ENCODE measurements at places on chromosomes 5 and 9.

DNA sequence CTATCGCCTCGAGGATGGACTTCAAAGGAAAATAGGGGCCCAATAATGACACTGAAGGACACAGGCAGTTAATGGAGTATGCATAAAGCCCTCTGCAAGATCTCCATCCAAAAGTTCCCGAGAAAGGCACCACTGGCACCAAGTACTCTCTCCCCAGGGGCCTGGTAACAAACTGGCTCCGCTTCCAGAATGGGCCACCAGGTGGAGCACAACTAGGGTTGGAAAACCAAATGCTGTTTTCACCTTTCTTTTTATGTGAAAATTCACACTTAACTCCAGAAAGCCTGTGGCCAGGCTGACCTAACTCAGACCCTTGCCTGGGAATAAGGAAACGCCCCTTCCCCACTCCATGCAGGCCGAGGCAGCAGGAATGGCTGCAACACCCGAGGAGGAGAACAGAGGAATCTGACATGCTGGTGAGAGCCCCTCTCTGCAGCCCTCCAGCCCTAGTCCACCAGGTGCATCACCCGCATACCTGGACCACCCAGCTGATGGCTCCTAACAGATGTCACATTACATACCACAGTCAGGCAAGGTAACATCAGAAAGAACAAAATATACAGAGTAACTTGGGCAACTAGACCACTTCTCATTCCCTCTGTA lies 42.8 kb downstream of the CAMSAP1 start:
- no peak for DNase-seq

GRCh38 chr5:24385070-24385469 lies 259.7 kb downstream of the CDH10 start:
- no peak for DNase-seq

- DNase-seq: no peak
Observed at GRCh38 chr5:85823462-85824426, 794.0 kb upstream of the COX7C start.

GRCh38 chr9:15308511-15308910 lies 1.5 kb upstream of the TTC39B start:
- DNase-seq: peak; percentile 42

DNA sequence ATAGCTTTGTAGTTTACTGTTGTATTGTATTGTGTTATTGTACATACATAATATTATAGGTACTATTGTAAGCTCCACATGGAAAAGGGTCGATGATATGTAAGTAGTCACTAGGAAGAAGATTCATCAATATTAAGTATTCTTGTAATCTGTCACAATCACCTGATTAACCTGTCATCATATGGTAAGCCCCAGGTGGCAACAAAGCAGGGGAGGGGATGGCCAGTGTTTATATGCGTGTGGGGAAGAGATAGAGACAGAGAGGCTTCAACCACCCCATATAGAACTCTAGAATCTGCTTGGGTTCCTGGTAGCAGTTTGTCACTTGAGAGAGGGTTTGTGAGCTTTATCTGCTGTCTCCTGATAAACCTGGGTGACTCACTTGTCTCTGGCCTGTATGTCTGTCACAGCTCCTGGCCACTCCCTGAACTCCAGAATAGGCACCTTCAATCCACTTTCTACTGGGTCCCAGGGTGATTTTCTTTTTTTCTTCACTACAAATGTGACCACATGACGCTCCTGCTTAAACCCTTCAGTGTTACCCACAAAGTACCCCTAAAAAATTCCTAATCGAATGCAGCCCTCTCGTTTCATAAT lies 48.9 kb upstream of the CPEB4 start:
- no peak for DNase-seq

- DNase-seq: no peak
Observed at GRCh38 chr5:132493241-132493640, 2.7 kb upstream of the IRF1 start.

GRCh38 chr5:39355324-39355723 lies 9.0 kb downstream of the C9 start:
- no peak for DNase-seq

DNA sequence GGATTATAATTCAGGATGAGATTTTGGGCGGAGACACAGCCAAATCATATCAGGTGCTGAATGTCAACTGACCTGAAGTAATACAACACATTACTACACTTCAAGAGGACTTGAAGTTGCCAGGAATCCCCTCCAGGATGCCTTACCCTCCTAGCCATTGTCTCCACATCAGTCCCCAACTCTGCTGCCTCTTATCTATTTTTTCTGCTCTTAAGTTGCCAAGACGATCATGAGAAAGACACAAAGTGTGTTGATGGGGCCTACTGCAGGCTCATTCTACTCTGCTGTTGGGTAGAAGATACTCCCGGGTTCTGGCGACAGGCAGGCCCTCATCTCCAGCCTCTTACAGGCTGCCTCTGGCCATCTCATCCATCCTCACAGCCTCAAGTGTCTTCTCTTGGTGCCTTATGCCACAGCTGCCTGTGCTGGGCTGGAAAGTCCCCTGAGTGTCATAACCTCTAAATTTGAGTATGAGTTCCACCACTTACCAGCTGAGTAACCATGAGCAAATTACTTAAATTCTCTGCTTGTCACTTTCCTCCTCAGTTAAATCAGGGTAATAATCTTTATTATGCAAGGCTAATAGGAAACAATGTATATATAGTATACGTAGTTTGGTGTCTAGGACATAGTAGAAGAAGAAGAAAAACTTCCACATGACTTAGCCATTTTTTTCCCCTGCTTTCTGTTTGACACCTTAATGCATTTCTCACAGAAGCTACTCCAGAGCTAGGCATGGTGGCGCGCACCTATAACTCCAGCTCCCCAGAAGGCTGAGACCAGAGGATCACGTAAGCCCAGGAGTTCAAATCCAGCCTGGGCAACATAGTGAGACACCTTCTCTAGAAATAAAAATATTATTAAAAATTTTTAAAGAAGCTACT lies 73.0 kb upstream of the SNX2 start:
- no peak for DNase-seq

DNA sequence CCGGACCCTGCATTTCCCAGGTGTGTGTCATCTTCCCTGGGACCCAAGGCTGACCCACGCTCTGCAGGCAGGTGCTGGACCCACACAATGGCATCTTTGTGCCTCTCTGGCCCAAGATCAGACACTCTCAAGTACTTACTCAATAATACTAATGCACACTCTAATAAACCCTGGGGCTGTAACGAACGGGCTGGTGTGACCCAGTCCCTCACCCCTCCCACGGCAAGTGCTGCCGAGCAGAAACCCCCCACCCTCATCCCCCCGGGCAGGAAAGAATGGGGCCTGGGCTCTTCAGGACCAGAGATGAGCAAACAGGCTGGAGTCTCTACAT lies 1.1 kb upstream of the OBP2B start:
- no peak for DNase-seq

DNA sequence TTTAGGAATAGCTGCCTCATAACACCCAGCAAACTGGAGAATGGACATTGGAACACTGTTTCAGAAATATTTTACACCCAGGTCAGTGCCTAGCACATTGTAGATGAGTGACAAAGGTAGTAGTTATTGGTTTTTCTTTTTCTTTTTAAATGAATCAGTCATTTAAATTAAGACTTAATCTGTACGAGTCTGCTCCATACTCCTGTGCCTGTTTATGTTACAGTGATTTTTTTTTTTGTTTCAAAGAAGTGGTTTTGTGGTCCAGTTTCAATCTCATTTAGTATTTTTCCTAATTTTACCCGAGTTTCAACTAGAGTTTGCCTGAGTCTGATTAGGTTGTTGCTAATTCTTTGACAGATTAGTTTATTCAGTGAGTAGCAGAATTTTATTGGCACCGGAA lies 16.2 kb downstream of the LMNB1 start:
- no peak for DNase-seq

DNA sequence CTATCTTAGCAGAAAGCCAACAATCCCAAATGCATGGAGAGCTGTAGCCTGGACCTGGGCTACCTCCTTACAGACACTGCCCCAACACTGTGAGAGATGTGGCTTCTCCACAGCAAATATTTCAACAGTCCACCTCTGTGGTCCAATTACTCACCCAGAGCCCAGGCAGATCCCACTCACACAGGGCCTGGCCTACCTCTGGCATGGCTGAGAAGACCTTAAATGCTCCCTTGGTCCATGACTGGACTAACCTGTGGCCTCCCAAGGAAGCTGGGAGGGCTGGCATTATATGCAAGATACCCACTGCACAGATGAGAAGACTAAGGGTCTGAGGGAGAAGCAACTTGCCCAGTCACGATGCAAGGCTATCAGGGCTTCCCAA lies 22.8 kb upstream of the SLC25A51 start:
- no peak for DNase-seq

DNA sequence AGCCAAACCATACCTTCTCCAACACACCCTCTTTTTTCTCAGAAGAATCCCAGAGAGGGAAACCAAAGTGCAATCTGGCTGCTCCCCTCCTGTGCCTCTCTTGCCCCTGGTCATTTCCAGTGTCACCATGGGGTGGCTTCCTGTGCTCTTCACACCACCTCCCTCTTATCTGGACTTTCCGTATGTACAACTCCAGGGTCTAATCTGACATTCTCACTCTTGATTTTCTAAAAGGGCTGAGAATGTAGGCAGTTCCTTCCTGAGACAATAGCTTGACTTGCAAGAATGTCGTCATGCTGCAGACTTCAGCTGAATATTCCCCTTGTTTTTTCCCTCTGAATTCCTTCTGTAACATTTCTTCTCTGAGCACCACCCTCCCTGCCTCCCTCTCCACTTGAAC lies 110.2 kb downstream of the FBXL7 start:
- no peak for DNase-seq

- DNase-seq: no peak
Observed at GRCh38 chr9:92424340-92424739, at the start of gene OMD. Gene OMD (minus strand): TSS chr9:92424471. CDS start chr9:92417558, 6,913 bp downstream.

DNA sequence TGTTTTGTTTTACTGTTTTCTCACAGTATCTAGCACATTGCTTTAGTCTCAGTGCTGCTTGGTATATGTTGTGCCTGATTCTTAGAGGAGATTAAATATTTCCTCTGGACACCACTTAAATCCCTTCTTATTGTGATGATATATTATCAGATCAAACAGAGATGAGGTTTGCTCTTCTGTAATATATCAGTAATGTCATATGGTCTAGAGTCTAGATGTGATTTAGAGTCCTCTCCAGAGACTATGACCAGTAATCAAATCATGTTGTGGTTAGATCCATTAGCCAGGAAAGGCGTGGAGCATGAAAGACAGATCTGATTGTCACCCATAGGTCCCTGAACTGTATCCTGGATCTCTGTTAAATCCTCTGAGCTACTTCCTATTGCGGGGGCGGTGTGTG lies 24.4 kb downstream of the CAMK4 start:
- DNase-seq: no peak

DNA sequence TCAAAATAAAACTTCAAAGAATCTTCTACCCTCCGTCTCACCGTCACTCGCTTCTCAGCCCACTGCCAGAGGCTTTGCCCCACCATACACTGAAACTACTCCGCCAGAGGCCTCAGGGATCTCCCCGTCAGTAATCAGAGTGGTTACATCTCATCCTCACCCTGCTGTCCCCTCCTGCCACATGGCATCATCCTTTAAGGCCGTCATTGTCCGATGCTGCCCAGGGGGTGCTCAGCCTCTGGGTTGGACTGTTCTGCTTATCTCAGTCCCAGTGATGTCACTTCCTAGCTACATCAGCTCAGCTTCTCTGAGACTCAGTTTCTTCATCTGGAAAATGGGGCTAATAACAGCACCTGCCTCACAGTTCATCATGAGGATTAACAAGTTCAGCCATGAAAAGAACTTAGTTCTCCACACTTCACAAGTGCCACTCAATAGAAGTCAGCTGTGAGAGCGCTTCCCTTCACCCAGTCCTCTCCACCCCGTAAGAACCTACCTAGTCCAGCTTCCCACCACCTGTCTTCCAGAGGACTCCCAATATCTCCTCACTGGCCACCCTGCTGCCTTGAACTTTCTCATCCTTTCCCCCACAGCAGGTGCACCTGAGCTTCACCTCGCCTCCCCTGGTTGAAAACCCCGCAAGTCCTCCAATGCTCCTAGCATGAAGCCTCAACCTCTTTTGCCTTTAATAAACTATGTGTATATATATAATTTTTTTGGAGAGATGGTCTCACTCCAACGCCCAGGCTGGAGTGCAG lies 2.8 kb upstream of the IL3 start:
- no peak for DNase-seq

DNA sequence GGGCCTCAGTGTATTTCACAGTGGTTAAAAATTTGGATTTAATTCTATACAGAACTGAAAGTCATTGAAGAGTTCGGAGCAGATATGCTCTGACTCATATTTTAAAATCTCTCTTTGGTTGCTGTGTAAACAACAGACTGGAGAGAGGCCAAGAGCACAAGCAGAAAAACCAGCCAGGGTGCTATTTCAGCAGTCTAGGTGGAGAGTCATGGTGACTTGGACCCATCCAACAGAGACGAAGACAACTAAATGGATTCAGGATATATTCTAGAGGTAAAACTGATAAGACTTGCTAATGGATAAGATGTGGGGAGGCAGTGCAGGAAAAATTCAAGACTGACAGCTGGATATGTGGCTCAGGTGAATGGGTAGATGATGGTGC lies 168.9 kb downstream of the MAPKAP1 start:
- peak; percentile 78 for DNase-seq

- DNase-seq: no peak
Observed at GRCh38 chr9:136855461-136856078, 3.4 kb downstream of the MAMDC4 start.

- DNase-seq: no peak
Observed at GRCh38 chr5:58987193-58987592, 404.3 kb downstream of the RAB3C start.

GRCh38 chr5:134245101-134245604 lies 19.3 kb upstream of the PPP2CA start:
- peak; percentile 67 for DNase-seq

GRCh38 chr9:85700330-85700729 lies 41.4 kb downstream of the AGTPBP1 start:
- DNase-seq: no peak

GRCh38 chr5:95924720-95925377 lies 36.8 kb downstream of the ELL2 start:
- no peak for DNase-seq

DNA sequence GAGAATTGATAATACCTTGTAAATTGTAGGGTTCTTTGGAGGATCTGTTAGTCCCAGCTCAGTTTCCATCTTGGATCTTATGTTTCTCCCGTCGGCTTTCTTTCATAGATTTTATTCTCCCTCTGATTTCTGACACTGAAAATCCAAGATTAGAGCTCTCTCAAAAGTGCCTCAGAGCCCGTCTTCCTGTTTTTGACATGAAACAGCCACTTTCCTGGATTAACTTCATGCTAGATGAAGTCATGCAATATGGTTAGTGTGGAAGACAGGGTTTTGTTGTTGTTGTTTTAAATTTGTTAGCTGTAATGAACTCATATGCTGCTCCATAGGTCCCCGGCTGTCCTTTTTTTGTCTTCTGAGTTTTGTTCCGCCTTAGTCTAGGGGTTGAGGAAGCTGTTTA lies 51.6 kb upstream of the ZFR start:
- DNase-seq: no peak

- no peak for DNase-seq
Observed at GRCh38 chr9:131609099-131609830, 63.9 kb downstream of the PRRT1B start.

DNA sequence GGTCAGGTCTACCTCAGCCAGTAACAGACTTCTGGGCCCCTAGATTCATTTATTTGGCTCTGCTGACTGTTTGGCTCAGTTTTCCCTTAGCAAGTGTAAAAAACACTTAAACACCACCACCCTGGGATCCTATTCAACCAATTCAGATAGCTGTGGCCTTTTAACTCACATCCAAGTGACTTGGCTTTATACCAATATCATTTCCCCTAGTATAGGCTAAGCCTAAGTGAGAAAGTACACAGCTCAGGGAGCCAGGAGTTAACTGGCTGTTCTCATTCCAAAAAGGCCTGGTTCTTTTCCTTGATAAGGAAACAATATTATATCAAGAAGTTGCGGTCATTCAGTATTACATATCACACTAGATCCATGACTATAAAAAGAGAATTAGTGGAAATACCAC lies 163.5 kb downstream of the ARL15 start:
- no peak for DNase-seq

GRCh38 chr9:8717146-8717545 lies 917.6 kb upstream of the DMAC1 start:
- no peak for DNase-seq
